Stimulated activated CD4-positive, alpha-beta T cell treated with anti-CD3 and anti-CD28 coated beads, Interleukin-1b, Interleukin-23, amount 100 ng/mL, for 1 hour (primary cell): ENCODE measurements at places on chromosomes 4 and X.

DNA sequence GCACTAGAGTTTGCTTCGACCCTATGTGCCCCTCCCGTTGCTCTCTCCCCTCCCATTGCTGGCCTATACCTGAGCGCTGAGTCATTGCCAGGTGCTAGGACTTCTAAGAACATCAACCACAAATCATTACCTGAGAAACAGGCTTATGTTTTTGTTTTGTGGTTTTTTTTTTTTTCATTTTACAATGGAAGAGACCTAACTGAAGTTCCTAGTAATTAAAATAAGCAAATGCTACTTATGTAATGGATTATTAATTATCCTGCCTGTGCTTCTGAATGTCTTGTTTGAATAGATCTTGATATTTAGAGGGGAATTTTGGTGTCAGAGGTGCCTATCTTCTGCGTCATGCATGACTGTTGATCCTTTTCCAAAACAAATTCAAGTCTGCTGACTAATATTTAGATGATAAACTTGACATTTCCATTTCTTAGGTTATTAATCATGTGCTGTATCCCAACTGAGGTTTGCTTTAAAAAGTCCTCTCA, 275.4 kb upstream of the CPEB2 start:
- DNase-seq = no peak

DNA sequence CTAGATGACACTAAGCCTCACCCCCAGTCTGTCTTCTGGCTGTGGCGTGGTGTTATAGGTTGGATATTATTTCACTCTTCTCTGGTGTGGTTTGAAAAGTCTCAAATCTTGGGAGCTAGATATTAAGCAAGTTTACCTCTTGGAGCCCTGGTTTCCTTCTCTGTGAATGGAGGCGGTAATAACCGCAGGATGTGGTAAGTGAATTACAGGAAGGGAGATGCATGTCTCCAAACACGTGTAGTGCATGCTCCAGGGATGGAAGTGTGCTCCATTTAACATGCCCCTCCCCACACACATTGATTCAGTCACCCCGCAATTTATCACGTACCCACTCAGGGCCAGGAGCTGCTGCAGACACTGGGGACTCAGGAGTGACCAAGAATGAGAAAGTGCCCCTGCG, 4.9 kb downstream of the ZNF275 start:
- DNase-seq = no peak

GRCh38 chrX:7447801-7448499, 300.0 kb upstream of the PUDP start:
- no peak for DNase-seq

- no peak for DNase-seq
Measured at GRCh38 chr4:153725136-153725830, 34.5 kb downstream of the RNF175 start.

DNA sequence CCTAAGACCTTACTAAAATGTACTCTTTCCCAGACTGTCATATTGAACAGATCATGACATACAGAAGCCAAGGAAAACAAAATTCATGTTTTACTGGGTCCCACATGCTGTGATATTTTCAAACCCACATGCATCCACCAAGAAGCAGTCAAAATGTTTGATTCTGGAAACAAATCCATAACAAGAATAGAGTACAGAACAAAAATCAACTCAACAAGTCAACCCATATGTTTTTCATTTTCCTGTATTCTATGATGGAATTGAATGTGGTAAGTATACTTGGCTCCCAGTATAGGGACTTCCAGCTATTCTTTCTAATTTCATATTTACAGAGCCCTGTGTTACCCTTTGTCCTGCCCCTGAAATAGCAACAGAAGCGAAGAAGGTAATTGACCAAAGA, 106.8 kb downstream of the COL25A1 start:
- no peak for DNase-seq

- no peak for DNase-seq
Measured at GRCh38 chr4:117481742-117482141, 396.4 kb upstream of the TRAM1L1 start.

DNA sequence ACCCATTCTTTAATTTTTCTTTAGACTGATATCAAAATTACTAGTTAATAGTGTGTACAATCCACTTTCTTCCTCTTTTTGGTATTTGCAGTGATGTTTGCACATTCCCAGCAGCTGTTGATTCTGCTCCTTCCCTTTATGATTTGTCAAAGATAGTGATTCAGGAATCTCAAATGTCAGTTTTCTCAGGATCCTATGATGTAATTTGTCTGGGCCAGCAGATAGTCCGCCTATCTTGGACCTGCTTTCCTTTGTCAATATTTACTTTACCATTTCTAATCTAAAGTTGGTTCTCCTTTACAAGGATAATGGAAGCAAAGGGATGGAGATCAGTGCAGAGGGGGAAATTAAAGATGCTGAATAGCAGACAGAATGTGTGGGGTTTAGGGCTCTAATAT, 122.1 kb downstream of the REELD1 start:
- no peak for DNase-seq

- no peak for DNase-seq
Measured at GRCh38 chrX:112654871-112655270, 24.9 kb downstream of the LHFPL1 start.

- DNase-seq = no peak
Measured at GRCh38 chrX:10597871-10598270, 22.5 kb downstream of the MID1 start.

DNA sequence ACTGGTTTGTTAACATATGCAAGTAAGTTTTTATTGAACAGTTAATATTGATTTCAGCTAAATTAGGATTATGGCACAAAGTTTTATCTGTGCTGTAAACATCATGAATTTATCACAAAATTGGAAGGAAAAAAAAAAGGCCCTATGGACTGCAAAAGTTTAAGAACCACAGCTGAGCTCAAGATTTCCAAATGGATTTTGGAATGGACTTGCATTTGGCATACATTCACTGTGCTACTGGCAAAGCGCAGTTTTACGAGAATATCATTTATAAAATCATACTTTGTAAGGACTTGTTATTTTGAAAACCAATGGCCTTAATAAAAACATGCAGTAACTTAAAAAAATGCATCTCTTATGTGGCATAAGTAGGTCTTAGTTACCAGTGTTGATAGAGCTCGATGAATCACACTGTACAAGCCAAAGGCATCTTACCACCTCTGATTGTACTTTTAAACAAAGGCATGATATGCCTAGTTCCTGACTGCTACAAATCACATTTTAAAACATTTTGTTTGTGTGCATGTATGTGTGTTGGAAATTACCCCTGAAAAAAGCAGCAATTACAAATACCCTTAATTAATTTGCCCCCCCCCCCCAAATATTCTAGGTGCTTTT, 58.6 kb downstream of the TAB3 start:
- no peak for DNase-seq

GRCh38 chr4:38804654-38805295, at the start of gene TLR1:
TSS of gene TLR1 (minus strand) at chr4:38804791. CDS start at chr4:38798831, 5,960 bp downstream.
- DNase-seq = no peak

GRCh38 chr4:139641218-139641617, 24.4 kb upstream of the MGST2 start:
- no peak for DNase-seq

DNA sequence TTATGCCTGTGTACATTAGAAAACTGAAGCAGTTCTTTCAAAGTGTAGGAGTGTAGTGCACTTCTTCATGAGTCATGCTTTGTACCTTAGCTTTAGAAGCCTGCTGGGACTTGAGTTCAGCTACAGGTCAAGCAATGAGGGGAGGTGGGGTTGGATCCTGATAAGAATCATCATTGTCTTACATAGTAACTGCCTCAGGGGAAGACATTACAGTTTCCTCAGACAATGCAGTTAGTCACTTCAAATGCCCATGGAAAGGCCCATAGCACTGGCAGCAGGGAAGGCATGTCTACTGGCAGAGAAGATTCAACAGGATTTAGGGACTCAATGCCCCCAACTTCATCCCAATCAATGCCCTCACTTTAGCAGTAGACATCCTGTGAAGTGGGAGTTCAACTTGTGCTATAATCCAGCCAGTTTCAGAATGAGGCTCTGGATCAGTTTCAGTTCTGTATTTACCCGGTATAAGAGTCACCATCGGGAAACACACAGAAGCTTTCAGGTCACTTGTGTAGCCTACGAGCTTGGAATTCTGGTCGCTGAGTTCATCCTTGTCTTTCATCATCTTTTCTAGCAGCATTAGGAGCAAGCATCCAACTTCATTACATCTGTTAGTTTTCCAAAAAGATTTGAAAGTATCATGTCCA, 1216.5 kb downstream of the RAPGEF2 start:
- DNase-seq = no peak

DNA sequence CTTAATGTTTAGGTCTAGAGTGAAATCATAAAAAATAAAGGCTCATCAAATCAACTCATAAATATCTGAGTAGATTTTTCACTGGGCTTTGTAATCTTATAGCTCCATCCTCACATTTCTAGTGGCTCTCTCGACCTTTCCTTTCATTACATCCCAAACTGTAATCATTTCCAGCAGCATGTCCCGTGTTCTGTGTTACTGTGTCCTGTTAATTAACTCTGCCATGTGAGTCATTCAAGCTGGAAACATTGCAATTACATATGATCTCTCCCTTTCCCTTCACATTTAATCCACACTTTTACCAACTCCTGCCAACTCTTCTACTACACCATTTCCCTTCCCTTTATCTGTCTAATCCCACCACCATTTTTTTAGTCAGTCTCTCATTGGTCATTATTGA, 75.5 kb downstream of the UGT8 start:
- no peak for DNase-seq

- DNase-seq = no peak
Measured at GRCh38 chr4:148787831-148788477, 345.7 kb upstream of the NR3C2 start.
